AG08396 (cell line): ENCODE measurements at places on chromosomes 2 and 18.

GRCh38 chr2:170486730-170487129 is 228.4 kb upstream of the SP5 start:
- DNase-seq: no peak

DNA sequence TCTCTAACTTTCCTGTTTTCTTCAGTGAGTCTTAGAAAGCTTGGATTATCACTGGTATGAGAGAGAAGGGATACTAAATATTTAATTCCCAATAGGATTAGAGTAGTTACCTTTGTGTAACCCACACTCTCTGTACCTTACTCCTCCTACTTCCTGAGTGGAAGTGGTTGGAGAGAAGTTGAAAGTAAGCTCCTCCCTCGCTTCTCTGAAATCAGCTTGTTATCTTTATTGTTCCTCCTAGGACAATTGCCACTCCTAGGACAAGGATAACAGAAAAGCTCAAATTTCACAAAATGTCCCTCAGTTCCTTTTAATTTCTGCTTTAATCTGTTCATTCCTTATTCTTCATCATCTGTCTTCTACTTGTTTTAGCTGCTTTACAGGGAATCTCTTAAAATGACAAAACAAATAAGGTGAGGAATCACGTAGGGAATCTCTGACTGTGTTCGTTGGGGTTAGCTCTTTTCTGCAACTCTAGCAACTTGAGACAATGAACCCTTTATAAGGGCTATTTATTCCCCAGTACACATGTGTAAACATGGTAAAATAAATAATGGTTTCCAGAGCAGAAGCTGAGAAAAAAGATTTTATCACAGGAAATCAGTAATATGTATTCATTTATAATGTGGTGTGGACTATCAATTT is 8.6 kb downstream of the ITPRID2 start:
- no peak for DNase-seq

DNA sequence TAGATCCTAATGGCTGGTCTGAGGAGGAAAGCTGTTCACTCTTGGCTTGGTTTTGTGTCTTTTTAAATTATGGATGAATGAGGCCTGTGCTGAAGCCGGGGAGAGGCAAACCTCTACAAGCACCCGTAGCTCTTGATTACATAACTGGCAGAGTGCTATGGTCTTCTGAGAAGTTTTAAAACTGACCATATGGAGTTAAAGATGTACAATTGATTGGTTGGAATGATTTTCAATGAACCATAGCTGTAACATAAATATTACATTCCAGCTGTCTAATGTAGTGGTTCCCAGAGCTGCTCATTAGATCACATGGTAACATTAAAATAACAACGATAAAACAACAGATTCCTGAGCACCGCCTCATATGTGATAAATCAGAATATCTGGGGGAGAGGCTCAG is 71.1 kb upstream of the MAP4K3 start:
- DNase-seq: no peak

- peak; percentile 15 for DNase-seq
Measured at GRCh38 chr2:63056107-63057050, 5.7 kb downstream of the OTX1 start.

- DNase-seq: no peak
Measured at GRCh38 chr18:2978208-2978607, 34.7 kb downstream of the LPIN2 start.

DNA sequence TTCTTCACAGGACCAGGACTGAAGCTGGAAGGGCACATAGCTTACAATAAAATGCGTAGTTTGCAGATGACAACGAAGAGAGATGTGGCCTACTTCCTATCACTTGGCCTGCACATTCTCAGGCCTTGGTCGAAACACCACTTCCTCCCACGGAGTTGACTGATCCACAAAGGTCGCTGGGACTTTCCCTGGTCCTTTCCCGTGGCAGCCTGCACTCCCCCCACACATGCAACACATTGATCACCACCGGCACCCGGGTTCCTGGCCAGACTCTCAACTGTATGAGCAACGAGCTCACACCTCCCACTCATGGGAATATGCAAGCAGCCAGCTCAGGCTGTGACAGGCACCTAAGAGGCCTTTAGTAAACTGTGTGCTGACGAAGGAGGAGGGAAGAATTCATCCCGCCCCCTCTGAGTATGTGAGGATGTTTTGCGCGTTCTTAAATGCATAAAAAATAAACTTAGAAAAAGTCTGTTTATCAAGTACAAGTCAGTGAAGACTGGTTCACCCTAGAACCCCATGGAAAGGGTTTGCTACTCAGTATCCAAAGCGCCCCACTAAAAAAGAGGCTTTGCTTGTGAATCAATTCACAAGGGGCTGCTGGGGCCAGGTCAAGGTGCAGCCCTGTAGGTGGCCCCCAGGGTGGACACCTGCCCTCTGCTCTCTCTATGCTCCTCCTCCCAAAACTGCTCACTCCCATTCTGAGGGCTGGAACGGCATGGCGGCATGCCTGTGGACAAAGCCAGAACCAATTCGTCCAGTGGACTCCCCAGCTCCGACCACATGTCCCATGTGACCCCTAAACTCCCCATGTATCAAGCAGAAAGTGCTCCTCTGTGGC is 154.3 kb downstream of the EIPR1 start:
- peak; percentile 42 for DNase-seq

GRCh38 chr2:29782549-29783458 is 138.6 kb downstream of the ALK start:
- DNase-seq: no peak

DNA sequence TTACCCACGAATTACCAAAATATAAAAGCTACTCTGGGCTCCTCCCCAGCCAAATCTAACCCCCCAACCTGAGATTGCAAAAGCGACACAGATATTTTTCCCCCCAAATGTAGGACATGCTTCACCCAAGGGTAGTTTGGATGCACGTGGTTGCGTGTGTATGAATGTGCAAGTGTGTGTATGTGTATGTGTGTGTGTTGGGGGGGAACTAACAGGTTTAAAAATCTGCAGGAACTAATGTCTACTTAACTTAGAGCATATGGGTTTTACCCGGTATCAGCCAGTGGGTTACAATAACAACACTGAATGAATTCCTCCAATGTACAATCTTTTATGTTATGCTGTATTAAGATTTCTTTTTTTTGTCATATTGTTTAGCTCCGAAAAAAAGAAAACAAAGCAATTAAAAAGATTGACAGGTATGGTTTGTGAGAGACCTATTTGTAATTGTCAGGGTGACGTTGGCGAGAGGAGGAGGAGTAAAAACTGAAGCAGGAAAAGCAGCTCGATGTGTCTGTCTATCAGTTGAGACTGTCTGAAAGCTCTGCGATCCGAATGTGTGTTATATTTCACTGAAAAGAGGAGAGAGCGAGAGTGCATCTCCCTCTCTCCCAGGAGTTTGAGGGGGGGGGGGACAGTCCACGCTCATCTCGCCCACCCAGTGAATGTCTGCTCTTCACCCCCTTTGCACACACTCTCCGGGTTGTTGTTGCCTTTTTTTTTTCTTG is at the start of gene TSHZ1:
Gene TSHZ1, plus strand, starts transcription at position 524 of the 728 bp plus-strand sequence. CDS start 1,080 bp downstream, outside the sequence.
- peak; percentile 80 for DNase-seq

DNA sequence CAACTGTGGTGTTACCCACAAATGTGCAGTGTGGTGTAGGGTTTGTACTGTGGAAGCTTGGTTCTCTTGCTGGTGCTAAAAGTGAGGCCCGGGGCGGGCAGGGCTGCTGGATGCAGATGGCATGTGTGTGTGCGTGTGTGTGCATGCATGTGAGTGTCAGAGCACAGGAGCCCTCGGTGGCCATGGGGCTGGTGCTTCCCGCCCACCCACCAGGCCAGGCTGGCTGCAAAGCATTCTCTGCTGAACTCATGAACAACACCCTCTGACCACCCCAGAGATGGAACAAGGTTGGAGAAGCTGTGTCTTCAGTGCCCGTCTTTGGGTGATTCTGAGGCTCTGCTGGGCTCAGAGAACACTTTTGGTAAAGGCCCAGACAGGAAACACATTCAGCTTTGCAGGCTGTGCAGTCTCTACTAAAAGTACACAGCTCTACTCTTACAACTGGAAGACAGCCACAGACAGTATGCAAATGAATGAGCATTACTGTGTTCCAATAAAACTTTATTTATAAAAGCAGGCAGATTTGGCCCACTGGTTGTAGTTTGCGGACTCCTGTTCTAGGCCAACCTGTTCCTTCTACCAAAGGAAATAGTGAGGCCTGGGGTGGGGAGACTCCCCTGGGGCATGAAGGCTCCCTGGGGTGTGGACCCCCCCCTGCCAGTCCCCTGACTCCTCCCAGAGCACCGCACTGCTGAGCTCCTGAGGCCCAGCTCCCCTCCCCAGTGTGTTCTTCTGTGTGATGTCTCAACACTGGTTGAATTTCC is 225.3 kb upstream of the HDAC4 start:
- DNase-seq: no peak

- DNase-seq: no peak
Measured at GRCh38 chr2:80299661-80300060, 4.9 kb downstream of the LRRTM1 start.

DNA sequence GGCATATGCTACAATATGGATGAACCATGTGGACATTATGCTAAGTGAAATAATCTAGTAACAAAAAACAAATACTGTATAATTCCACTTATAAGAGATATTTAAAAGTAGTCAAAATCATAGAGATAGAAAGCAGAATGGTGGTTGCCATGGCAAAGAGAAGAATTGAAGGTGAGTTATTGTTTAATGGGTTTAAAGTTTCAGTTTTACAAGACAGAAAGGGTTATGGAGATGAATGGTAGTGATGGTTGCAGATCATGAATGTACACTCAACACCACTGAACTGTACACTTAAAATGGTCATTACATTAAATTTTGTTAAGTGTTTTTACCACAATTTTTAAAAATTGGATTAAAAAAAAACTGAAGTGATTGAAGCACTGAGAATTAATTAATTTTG is 298.2 kb upstream of the ZC3H15 start:
- DNase-seq: no peak
